Cardiac muscle cell (in vitro differentiated cells and primary cell): ENCODE measurements at places on chromosomes 1 and 21. TPM values are rescaled to one million over a fixed set of nuclear protein-coding genes. Genes with fewer than 3 reads are reported as not detected.
A peak's percentile ranks its signal among the peaks of the same experiment; 100 is the strongest.

The RHEX gene
- 10.9 and 16.2 TPM in 2 replicates for total RNA-seq

The ZNF593OS gene
- total RNA-seq: not detected in 2 replicates

The NBPF14 gene
- total RNA-seq: 11.7 and 21.9 TPM in 2 replicates

The TMEM269 gene
- total RNA-seq: 0.21 and 0.69 TPM in 2 replicates

The IQGAP3 gene
- total RNA-seq: 4.2 and 31.8 TPM in 2 replicates

The PLA2G2C gene
- not detected in 2 replicates for total RNA-seq

The SPRR2A gene
- total RNA-seq: not detected in 2 replicates

GRCh38 chr1:59833022-59833421 is 18.3 kb downstream of the HOOK1 start:
- no peak for DNase-seq

- DNase-seq: no peak
These were observed 16.9 kb upstream of the THRAP3 start for GRCh38 chr1:36207339-36207738.

DNA sequence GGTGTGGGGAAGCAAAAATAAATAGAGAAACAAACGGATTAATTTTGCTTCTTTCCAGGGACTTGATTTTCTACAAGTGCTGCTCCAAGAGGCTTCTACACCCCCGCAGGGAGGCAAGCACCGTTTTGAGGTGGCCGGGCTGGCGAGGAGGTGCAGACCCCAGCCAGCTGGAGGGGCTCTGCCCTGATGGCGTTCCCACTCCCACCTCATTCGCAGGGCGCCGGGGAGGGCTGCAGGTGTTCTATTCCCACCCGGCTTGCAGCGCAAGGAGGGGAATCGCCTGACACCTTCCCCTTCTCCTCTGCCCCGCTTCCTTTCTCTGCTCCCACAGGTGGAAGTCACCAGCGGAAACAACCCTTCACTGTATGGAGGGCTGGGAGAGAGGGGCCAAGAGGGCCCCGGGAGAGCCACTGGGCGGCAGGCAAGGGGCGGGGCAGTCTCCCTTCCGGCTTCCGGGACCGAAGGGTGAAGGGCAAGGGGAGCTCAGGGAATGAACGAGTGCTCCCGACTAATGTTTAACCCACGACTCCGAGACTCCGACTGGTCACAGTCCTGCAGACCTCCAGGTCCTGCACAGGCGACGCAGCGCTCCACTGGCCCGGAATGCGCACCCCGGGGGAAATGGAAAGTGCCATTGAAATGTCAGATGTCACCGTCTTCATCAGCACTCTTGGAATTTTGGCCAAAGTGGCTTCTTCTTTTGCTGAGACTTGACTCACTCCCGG is 29.1 kb downstream of the TEX35 start:
- peak; percentile 34 for DNase-seq

GRCh38 chr1:169049258-169049938 is 57.1 kb upstream of the ATP1B1 start:
- DNase-seq: no peak

GRCh38 chr1:176066709-176067108 is 140.4 kb downstream of the COP1 start:
- DNase-seq: no peak

GRCh38 chr1:230794871-230795605 is 47.9 kb downstream of the CAPN9 start:
- DNase-seq: no peak

- DNase-seq: no peak
These were observed 116.9 kb downstream of the KCNK1 start for GRCh38 chr1:233730809-233731208.

- DNase-seq: peak; percentile 46
These were observed 55.0 kb upstream of the PAX7 start for GRCh38 chr1:18575620-18576019.

- peak; percentile 41 for DNase-seq
These were observed 46.6 kb downstream of the VPS26C start for GRCh38 chr21:37220433-37220980.

DNA sequence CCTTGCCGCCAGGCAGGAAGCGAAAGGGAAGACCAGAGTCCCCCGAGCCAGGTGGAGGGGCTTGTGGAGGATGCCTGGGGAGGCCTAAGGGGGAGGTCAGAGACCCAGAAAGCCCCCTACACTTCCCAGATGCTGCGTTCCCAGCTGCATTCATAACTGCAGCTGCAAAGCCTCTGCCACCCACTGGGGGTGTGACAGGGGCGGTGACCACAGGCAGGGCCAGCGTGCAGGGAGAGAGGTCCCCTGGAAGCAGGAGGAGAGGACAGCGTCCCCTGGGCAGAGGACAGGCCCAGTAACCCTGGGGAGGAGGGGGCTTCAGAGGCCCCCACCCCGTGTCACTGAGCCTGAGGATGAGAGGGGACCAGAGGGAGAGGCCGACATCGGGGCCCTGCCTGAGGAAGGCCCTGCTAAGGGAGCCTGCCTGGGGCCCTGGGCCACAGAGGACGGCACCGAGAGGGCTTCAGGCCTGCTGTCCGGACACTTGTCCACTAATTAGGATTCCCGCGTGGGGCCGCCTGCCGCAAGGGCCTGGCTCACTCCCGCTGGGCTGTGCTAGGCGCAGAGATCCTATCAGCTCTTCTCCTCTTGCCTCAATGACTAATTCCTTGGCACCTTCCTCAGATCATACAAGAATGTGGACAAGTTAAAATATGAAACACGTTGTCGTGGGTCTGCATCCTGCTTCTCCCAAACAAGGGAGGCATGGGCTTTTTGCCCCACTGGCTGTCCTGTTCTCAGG is 49.1 kb upstream of the CCDC27 start:
- peak; percentile 63 for DNase-seq

GRCh38 chr1:19645411-19646251 is 1.5 kb downstream of the NBL1 start:
- no peak for DNase-seq

- no peak for DNase-seq
These were observed 11.6 kb upstream of the FAM20B start for GRCh38 chr1:179014123-179014522.

DNA sequence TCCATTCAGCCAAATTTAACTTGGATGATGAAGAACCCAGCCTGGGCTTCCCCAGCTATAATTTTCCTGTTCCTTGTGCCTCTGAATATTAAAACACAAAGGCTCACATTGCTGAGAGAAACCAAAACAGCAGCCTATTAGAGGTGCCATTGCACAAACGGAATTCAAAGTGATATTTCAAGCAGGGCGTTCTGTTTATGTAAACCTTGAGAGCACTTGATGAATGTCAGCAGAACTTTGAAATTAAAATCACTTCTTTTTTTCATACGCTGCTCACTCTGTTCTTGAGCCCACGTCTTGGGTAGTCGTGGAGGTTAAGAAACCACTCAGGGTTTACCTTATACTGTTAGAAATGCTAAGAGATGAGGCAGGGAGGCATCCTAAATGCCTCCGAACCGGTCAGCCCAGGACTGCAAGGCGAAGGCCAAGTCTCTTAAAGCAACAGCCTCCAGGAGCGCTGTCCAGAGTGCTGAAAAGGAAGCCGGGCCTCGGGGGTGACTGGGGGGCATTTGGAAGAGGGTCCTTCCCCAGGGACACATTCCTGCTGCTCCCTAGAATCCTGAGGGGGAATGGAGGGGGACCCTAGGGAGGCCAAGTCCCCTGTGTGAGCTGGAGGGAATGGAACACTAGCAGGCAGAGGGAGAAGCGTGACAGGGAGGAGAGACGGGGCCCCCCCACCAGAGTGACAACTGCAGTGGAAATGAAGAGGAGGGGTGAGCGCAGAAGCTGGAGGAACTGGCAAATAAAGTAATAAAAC is 154.8 kb upstream of the VAMP3 start:
- DNase-seq: peak; percentile 50

GRCh38 chr1:177209357-177209756 is 38.6 kb downstream of the BRINP2 start:
- peak; percentile 91 for DNase-seq

DNA sequence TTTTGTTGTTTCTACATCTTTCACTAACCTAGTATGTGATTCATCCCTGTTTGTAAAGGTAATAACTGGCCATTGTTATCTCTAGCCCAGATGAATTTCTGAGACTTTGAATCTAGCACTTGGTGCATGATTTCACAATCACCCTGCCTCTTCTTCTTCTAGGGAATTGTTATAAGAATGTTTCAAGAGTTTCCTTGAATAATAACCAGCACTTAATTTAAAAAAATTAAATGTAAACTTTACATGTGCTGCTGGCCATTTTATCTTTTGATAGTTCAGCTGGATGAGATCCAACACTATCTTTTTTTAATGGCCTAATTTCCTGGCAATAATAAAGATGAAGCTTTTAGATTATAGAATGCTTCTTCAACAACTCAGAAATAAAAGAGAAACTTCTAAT is 31.8 kb downstream of the UBE2U start:
- DNase-seq: no peak

DNA sequence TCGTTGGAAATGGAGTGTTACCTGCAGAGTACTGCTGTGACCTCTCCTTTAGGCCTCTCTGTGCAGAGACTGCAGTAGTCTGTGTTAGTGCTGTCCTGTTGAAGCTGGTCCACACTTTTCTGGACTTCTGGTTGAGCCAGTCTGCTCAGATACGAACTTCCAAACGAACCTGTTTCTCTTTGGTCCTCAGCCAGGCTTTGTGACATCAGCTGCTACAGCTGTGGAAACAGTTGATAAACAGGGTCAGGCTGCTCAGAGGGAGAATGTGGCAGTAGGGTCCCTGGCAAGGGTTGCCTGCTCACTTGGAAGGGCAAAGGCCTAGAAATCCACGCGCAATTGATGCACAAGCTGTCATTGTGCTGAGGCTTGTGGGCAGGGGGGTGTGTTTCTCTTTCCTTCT is 98.8 kb downstream of the NOS1AP start:
- no peak for DNase-seq
